Upper lobe of left lung (tissue), 6 donors: ENCODE measurements at places on chromosomes 11 and 22. TPM values are rescaled to one million over a fixed set of nuclear protein-coding genes. Genes with fewer than 3 reads are reported as not detected.

PRG3 gene
- total RNA-seq, result not detected

- DNase-seq, result no peak
These were observed 84.0 kb downstream of the YAP1 start for GRCh38 chr11:102194257-102194656.

- peak; percentile 49 for DNase-seq
These were observed 23.9 kb upstream of the PANX2 start for GRCh38 chr22:50146439-50147238.

LMO1 gene
- not detected for total RNA-seq

IL10RA gene
- 49.1 TPM for total RNA-seq

DNA sequence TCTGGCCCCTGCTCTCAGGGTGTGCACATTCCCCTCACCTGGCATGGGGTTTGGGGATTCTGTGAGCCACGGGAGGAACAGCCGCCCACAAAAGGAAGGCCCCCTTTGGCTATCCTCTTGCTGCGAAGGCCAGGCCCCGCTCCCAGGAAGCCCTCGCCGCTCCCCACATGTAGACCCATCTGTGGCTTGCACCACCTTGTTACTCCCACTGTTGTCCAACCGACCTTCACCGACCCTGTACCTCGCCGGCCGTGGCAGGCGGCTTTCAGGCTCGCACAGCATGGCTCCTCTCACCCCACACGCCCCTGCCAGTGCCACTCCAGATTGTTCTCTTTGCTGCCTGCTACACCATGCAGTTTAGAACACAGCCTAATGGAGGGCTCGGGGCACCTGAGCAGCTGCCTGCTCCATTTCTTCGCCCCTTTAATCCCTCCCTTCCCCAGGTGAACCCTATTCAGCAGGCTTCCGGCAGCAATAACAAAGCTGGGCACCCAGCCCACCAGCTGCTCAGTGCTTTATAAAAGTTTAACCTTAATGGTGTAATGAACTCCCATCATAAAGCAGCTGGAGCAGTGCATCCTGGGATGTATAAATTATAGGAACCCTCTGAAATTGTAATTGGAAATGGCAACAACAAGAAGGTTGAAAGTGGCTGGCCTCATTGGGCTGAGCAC is 10.7 kb downstream of the DAGLA start:
- DNase-seq, result peak; percentile 72

DNA sequence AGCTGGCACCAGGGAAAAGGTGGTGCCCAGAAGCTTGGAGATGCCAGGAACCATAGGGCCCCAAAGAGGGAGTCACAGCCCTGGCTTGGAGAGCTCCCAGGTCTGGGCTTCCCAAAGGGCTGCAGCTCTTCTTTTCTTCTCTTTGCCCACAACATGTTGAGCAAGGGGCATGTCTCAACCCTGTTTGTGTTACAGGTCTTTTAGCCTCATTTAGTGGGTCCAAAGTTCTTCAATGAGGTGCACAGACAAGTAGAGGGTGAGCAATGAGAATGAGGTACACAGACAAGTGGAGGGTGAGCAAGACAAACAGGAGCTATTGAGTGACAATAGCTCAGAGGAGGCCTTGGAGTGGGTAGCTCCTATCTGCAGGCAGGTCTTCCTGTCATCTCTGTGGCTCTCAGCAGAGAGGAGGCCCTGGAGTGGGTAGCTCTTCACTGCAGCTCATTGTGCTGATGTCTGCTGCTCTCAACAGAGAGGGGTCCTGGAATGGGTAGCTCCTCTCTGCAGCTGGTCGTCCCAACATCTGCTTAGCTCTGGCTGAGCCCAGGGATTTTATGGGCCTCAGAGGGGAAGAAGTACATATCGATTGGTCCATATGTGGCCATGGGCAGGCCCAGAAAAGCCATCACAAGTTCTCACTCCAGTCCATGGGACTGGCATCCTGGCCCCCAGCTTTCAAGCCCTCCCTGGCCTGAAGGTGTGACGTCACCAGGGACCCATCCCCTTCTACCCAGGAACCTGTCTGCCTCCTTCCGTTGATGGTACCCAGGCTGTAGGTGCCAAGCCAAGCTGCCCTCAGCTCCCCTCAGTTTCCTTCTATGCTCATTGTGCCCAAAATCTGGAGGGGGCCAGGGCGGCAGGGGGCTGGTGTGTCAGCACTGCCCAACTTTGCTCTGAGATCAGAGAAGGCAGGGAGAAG is 34.9 kb downstream of the WBP2NL start:
- no peak for DNase-seq

IRAG1 gene
- 8.8 TPM for total RNA-seq

MS4A15 gene
- 130 TPM for total RNA-seq

RGL4 gene
- 0.67 TPM for total RNA-seq

DNA sequence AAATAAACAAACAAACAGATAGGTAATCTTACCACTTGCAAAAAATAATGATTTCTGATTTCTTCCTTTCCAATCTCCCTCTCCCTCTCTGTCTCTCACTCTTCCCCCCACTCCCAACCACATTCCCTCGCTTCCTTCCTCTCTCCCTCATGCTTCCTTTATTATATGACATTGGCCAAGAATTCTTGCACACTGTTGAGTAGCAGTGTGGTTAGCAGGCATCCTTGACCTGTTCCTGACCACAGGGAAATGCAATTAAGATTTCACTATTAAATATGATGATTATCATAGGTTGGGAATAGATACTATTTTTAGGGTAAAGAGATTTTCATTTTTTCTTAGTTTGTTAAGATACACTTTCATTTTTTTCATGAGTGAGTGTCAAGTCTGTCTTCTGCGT is 14.7 kb upstream of the PLAAT4 start:
- DNase-seq, result no peak

DNA sequence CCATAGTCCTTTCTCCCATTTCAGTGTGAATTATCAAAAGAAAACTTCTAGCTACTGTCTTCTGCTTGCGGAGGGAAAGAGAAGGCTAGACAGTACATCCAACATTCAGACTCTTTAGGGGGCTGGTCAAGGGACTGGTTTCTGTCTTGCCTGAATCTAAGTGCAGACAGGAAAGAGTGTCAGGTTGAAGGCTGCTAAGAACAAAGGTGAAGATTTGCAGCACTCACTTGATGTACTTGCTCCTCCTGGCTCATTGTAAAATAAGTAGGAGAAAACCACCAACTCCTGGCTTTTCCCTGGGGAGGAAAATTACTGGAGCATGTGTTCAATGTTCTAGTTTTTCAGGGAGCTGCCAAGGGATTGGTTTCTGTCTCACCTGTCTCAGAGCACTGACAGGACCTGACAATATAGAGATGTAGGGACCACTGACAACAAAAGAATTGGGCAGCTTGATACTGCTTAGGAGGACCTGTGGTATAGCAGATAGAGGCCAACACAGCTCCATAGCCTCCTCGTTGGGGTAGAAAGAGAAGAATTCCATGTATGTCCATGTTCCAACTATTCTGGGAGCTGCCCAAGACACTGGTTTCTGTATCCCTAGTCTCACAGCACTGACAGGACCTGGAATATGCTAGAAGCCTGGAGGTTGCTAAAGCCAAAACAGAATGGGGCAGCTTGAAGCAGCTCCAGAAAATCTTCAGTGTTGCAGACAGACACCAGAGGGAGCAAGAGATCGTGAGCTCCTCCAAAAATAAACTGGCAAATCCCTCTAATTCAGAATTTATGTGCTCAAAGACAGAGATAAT is 39.7 kb upstream of the MMP12 start:
- no peak for DNase-seq

- DNase-seq, result peak; percentile 49
These were observed 63.2 kb upstream of the RRAS2 start for GRCh38 chr11:14422052-14422813.

SDHAF2 gene
- 36.1 TPM for total RNA-seq

GRCh38 chr11:12674571-12674935 is 332 bp downstream of the TEAD1 start:
- DNase-seq, result no peak

GRCh38 chr11:74412733-74413359 is 14.6 kb upstream of the PGM2L1 start:
- peak; percentile 19 for DNase-seq

RANGAP1 gene
- total RNA-seq, result 27.0 TPM

GRCh38 chr22:48905206-48905975 is 922.3 kb downstream of the BRD1 start:
- no peak for DNase-seq

DNA sequence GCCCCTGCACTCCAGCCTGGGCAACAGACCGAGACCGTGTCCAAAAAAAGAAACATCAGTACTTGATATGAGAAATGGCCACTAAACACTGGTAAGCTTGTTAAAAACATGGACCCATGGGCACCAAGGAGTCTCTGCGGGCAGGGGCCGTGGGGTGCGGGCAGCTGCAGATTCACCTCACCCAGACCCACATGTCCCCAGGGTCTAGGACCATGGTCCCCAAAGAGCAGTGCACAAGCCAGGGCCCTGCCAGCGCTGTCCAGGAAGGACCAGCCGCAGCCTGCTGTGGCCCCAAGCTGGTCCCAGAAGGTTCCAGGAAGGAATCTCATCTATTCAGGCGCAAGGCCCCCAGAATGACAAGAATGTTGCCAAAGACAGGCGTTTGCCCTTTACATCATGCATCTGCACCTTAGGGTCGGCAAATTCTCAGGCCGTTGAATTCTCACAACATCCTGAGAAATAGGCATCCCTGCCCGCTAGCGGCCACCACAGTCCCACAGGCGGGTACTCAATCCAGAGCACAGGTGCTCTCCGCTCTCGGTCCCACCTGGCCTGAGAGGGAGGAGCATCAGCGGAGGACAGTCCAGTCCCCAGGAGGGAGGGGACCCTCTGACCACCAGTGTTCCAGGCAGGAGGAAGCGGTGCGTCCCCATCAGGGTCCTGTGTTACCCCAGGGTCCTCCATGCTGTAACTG is 9.5 kb downstream of the YPEL1 start:
- DNase-seq, result peak; percentile 68

GRCh38 chr11:134207538-134208239 is 16.1 kb downstream of the NCAPD3 start:
- DNase-seq, result peak; percentile 36

GRCh38 chr11:116473790-116474346 is 298.9 kb downstream of the BUD13 start:
- DNase-seq, result no peak

ANO5 gene
- 2.8 TPM for total RNA-seq

- DNase-seq, result no peak
These were observed 795.5 kb downstream of the METTL15 start for GRCh38 chr11:28903716-28904115.

NXPE4 gene
- not detected for total RNA-seq

PATZ1 gene
- total RNA-seq, result 21.6 TPM

DNA sequence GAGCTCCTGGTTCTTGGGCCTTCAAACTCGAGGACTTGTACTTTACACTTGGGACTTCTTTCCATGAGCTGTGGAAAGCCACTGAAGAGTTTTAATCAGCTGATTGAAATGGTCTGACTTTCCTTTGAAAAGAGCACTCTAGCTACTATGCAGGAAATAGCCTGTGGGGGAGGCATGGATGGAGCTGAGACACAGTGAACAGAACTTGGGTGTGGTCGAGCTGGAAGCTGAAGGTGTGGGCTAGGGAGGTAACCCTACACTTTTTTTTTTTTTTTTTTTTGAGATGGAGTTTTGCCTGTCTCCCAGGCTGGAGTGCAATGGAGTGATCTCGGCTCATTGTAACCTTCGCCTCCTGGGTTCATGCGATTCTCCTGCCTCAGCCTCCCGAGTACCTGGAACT is 17.5 kb upstream of the CAPRIN1 start:
- DNase-seq, result no peak

TRPC6 gene
- 27.6 TPM for total RNA-seq

- DNase-seq, result no peak
These were observed 26.1 kb downstream of the PTPRJ start for GRCh38 chr11:48006301-48006992.

WNT11 gene
- total RNA-seq, result 12.9 TPM

GRCh38 chr11:26244207-26244606 is 87.7 kb upstream of the ANO3 start:
- no peak for DNase-seq

DNA sequence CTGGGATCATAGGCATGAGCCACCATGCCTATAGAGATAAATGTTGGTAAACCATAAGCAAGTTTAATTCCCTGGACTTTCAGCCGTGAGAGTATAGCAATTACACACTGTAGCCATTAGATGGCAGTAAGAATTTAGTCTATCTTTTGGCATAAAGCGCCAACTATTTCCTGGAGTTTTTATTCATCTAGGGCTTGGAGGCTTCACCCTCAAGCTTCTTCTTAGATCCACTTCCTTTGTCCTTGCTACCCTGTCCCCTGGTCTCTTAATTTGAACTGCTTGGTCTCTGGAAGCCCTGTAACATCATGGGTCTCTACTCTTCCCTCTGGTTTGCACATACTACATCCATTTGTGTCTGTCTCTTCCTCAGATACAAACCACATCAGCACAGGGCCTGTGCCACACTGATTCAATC is 38.2 kb downstream of the OR10A6 start:
- DNase-seq, result no peak

DNA sequence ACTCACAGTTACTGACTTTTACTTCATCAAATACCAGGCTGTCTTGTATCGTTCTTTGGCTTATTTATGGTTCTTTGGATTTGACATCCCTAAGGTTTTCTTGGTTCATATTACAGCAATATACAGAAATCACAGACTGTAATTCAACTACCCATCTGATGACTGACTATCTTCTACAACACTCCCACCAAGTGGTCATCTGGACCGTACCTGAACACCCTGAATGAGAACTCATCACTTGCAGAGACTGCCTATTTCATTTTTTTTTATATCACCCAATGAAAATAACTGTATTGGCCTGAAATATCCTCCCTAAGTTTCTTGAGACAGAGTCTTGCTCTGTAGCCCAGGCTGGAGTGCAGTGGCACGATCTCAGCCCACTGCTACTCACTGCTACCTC is 9.5 kb upstream of the UPB1 start:
- no peak for DNase-seq

BACE1-AS gene
- total RNA-seq, result 5.8 TPM

DNA sequence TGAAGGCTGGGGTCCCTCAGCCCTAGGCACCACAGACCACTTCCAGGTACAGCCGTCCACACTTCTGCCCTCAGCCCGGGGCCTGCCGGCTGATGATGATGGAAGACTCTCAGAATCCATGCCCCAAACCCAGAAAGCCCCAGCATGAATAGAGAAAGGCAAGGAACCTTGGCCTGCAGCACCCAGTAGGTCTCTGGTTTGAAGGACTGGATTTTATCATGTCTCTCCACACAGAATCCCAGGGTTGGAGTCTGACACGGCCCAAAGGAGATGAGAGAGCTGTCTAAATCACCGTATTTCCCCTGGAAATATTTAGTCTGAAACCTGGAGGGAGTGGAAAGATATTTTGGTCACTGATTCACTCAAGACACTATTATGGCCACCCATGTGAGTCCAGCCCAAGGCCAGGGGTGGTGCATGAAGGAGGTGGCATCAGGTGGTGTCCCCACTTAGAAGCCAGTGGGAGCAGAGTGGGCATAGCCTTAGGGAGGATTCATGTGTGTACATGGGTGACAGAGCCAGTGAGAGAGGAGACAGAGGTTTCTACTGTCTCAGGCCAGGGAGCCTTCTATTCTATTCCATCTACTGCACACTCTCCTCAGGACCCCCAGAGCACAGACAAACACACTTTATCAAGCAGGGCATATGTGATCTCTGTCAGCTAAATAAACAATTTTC is 14.0 kb downstream of the TOP3B start:
- no peak for DNase-seq

PANX3 gene
- total RNA-seq, result not detected
